ENCODE measurements at places on chromosomes 5 and 9. TPM values are rescaled to one million over a fixed set of nuclear protein-coding genes. Genes with fewer than 3 reads are reported as not detected.

MARCOL gene
- total RNA-seq: not detected

DNA sequence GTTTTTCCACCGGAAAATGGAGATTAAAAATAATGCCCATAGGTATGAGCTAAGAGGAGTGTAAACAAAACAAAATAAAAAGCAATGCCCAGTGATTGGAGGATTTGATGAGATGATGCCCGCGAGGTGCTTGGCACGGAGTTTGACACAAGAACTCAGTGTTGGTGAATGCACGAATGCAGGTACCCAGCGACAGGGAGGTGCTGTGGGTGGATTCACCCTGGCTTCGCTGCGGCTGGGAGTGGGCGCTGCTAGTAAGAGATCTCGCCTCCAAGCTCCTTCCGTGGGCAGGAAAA is 526 bp upstream of the STXBP1 start:
- no peaks in the 10 kb centered on the region for H3K36me3 ChIP-seq
- H3K4me3 ChIP-seq: no peak overlapping the region
- DNase-seq: no peak
- no peak overlapping the region for H3K27ac ChIP-seq

DNA sequence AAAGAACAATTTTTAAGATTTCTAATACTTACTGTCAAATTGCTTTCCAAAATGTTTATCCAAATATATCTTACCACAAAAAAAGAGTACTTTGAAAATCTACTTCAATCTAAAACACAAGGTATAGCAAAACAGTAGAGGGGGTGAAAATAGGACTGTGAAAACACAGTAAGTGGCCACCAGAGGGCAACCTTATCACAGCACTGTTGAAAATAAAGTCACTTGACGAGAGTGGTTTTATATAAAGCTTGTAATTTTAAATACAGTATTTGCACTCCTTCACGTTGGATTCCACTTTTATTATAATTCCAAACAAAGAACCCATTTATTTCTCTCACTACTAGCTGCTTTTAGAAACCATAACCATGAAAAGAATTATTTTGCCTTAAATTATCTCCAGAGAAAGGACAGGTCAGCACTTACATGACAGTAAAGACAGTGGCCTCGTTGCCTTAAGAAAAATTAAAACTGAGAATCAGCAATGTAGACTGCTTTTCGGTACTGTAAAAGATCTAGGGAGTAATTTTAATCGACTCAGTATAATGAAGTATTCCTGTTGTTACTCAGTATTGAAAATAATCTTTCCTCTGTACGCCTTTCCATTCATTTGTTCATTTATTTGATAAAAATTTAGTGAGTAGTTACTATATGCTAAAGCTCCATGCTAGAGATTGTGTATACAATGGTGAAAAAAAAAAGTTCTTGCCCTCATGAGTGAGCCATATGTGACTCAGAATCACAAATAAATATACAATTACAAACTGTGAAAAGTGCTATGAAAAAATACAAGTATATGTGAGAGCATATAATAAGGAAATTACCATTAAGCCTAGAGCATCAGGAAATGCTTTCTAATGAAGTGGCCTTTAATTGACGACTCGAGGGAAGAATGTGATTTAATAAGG is 40.0 kb upstream of the CDK5RAP2 start:
- no peaks in the 10 kb centered on the region for H3K36me3 ChIP-seq
- H3K4me1 ChIP-seq: peaks cover 5% of the 10 kb centered on the region
- peak; percentile 54 for DNase-seq
- H3K27ac ChIP-seq: no peak overlapping the region
- H3K27me3 ChIP-seq: no peaks in the 10 kb centered on the region

- no peak for DNase-seq
- H3K27ac ChIP-seq: no peak overlapping the region
- H3K36me3 ChIP-seq: peaks cover 40% of the 10 kb centered on the region
- peaks cover 6% of the 10 kb centered on the region for H3K4me1 ChIP-seq
- H3K4me3 ChIP-seq: no peak overlapping the region
- H3K27me3 ChIP-seq: no peaks in the 10 kb centered on the region
Observed at GRCh38 chr9:134028076-134028475, 2.8 kb downstream of the BRD3OS start.

DNA sequence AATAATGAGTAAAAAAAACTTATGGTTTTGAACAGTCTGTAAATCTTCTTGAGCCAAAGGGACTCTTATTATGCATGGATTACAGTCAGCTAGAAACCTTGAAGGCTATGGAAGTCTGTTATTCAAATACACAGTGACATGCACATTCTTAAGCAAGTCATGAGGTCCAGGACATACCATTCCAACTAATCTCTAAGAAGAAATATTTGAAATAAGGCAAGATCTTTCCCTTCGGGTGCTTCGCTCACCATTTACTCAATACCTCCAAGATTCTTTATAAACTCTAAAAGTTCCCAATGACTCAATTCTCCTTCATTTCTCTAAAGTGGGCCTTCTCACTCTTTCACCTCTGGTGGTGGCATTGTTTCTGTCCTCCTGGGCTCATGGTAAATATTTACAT is 811.0 kb downstream of the NR2F1-AS1 start:
- H3K4me1 ChIP-seq: no peaks in the 10 kb centered on the region
- H3K27ac ChIP-seq: no peak overlapping the region
- no peaks in the 10 kb centered on the region for H3K36me3 ChIP-seq
- no peak for DNase-seq
- no peak overlapping the region for H3K4me3 ChIP-seq
- no peaks in the 10 kb centered on the region for H3K27me3 ChIP-seq

Data from adrenal gland (tissue), 19 donors.